ENCODE measurements at places on chromosomes 4 and X.

- DNase-seq: no peak
Measured at GRCh38 chrX:53678667-53679066, 7.9 kb downstream of the HUWE1 start.

DNA sequence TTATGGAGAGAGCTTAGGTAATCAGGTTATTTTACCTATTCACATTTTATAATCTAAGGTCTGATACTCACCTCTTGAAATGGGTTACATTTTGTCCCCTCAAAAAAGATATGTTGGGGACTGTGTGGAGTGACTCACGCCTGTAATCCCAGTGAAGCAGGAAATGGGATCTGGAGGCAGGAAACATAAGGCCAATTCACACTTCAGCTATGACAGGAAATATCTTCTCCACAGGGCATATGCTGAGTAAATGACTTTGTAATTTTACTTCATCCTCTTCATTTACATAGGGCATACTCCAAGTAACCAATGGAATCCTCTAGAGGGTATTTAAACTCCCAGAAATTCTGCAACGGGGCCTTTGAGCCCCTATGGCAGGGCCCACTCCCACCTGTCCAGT, 54.8 kb upstream of the ZMAT1 start:
- no peak for DNase-seq

DNA sequence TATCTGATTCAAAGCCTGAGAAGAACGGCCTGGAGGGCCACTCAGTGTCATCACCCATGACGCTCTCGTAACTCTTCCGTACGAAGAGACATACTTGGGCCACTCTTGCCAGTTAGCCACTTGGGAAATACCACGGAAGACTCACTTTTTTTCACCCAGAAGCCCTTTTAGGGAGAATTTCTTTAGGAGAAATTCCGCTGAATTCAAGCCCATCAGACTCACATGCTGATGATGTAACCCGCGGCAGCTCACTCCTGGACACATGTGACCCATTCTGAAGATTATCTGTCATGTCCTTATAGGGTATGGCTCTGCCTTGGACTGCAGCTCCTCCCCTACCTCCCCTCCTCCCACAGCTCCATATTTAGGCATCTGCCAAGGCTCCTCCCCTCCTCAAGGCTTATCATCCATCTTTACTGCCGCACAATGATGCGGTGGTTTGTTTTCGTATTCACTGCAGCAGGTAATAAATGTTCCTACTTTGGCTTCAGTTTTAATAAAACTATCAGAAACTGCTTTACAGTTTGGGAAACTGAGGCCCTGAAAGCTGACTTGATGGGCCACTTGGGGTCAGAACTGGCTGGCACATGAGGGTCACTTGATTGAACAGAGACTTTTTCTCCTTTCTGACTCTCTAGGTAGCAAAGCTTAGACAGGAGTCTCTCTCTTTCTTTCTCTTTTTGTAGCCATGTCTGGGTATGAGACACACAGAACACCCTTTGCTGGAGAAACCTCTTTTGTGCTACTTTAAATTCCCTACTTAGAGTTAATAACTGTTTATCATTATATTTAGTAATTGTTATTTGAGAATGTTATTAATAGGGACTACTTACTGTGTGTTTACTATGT, 42.1 kb downstream of the RHOH start:
- DNase-seq: peak; percentile 43

DNA sequence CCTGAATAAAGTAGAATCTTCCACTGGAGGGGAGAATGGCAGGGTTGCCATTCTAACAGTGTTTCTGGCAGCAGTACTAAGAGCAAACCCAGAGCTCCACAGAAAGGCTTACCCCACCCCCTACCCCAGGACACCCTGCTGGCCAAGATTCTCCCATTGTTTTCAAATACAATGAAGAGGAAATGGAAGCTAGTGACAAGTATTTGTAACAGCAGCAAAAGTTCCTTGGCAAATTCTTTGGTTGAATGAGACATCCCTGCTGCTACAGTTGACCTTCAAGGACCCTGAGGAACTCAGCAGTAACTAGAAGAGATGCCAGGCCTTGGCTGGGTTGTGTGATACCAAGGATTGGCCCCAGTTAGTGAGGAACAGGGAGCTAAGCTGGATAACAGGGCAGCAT, 124.2 kb upstream of the DGKK start:
- no peak for DNase-seq

DNA sequence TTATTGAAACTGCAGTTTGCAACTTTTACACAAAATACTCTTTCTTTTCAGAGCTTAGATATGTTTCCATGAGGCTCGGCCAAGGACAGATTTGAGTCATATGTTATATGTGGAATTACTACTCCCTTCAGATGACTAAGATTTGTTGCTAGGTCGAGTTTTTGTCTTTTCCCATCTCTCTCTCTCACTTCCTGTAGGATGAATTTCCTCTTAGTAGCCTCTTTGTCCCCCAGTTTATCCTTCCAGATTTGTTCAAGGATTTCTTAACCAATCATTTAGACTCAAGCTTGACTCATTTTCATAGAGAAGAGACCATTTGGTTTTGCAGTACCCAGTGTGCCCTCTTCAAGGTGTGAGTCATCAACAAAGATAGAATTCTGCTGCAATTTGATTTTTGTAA, 209.2 kb downstream of the GLUD2 start:
- DNase-seq: no peak

GRCh38 chr4:159481936-159482335, 379.1 kb downstream of the RAPGEF2 start:
- DNase-seq: no peak

DNA sequence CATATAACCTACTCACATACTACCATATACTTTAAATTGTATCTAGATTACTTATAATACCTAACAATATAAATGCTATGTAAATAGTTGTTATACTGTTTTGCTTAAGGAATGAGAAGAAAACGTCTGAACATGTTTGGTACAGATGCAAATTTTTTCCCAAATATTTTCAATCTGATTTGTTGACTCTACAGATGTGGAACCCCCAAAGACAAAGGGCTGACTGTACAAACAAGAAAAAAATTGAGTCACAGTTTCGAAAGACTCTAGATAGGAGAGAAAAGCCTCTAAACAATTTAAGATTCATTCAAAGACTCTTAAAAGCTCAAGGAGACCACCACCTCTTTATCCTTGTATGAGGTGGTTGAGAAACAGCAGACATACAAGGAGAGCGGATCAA, 142.8 kb downstream of the SLC7A11 start:
- no peak for DNase-seq

DNA sequence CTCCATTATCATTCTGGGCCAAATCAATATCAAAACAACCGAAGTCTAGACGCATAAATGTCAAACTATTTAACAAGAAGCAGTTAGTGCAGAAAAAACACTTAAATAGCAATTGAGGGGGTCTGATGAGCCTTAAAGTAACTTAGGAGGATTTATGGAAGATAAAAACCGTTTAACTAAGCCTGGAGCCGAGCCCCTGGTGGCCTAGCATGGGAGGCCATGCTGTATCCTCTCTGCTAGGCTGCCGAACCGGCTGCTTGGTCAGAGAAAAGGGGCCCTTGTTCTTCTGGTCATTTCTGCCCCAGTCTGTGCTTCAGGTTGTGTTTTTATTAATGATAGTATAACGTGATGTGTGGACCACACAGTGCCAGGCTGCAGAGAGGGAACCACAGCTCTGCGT, 72.4 kb downstream of the CPZ start:
- no peak for DNase-seq

GRCh38 chr4:31598639-31599038, 878.5 kb downstream of the PCDH7 start:
- DNase-seq: no peak

GRCh38 chr4:41319553-41319952, 62.8 kb downstream of the UCHL1 start:
- DNase-seq: no peak

DNA sequence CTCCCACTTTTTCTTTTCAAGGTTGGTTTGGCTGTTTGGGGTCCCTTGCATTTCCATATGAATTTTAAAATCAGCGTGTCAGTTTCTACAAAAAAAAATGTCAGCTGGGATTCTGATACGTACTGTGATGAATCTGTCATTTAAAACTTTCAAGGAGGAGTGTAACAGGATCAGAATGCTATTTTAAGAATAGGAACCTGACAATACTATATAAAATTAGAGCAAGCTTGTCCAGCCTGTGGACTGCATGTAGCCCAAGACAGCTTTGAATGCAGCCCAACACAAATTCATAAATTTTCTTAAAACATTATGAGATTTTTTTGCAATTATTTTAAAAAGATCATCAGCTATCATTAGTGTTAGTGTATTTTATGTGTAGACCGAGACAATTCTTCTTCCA, 56.5 kb downstream of the TMEM164 start:
- DNase-seq: no peak

DNA sequence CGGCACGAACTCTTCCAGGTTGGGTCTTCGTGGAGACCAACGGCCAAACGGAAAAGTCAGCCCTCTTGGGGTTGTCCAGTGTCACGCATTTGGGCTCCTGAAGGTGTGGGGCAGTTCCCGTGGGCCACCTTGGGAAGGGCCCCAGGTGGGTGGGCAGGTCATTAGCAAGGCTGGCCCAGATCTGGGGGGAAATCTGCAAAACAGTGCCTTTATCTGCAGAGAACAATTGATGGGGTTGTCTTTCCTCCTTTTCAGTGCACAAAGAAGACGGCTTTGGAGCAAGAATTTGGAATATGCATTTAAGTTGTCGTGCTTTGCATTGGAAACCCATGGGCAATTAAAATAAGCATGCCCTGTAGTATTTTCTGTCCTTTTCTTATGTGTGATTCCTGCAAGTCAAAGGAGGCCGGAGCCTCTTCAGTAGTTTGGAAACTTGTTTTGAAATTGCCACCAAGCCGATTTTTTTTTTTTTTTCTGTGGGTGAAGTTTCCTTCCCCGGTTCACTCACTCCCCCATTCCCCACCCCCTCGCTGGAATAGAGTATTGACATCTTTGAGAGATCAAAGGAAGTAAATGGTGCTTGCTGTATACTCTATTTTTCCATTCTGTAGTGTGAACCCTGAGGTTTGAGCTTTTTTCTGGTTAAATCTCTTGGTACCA, 9.8 kb downstream of the ZIC3 start:
- DNase-seq: no peak

DNA sequence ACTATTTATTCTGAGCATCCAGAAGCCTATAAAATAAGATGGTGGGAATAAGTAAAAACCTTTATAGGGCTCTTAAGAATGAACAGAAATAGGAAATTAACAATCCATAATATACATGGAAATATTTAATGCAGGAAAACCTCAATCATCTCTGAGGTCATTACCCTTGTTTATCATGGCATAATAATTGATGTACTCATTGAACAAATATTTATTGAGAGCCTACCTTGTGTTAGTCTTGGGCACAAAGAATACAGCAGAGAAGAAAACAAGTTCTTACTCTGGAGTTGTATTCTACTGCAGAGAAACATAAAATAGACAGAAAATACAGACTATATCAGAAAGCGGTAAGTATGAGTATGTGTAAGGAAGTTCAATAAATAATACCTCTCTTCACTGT, 167.2 kb downstream of the COX18 start:
- no peak for DNase-seq

DNA sequence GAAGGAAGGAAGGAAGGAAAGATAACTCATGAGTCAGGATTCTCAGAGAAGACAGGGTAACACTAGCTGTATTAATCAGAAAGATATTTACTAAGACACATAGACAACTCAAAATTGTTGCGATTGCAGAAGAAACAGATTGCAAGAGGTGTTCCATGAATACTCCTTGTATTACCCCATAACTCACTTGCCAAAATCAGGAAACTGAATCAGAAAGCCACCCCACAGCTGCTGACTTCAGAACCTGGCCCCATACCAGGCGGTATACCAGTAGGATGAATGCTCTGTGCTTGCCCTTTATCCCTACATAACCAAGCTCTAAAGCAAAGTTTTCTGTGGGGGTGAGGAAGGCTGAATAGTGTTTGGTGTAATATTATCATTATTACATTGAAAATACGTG, 468.5 kb downstream of the IQCM start:
- no peak for DNase-seq

DNA sequence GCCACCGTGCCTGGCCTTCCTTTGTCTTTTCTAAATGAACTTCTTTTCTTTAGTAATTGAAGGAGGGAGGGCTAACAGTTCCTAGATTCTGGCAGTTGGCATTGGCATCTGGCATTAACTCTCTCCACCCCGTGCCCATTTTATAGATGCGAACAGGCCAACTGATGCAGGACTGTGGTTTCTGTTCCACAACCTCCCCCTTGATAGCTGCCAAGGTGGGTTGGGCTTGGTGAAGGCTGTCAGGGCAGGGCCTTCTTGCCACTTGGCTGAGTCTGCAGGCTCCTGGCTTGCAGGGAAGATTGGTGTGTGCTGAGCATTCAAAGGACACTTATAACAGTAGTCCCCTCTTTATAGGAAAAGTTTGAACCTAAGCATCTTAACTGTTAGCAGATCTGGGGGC, 4.3 kb downstream of the SOWAHD start:
- DNase-seq: no peak

GRCh38 chrX:46991664-46992063, 79.4 kb downstream of the JADE3 start:
- no peak for DNase-seq

GRCh38 chr4:7161721-7162214, 30.6 kb upstream of the SORCS2 start:
- DNase-seq: no peak

DNA sequence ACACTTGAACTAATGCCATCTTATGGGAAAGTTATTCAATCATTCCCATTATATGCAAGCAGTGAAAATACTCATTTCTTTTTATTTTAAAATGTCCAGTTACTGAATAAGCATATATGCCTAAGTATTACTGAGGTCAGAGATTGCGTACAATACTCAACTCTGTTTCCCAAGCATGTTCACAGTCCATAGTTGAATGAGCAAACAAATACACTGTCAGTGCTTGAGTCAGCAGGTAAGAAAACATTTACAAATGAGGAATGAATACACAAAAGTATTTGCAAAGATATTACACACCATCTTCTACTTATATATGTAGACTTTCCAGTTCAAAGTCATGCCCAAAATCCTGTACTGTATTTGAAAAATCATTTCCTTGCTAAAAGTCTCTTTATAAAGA, 74.1 kb downstream of the TSPAN5 start:
- no peak for DNase-seq

GRCh38 chrX:37813570-37813969, 33.7 kb downstream of the CYBB start:
- DNase-seq: no peak

DNA sequence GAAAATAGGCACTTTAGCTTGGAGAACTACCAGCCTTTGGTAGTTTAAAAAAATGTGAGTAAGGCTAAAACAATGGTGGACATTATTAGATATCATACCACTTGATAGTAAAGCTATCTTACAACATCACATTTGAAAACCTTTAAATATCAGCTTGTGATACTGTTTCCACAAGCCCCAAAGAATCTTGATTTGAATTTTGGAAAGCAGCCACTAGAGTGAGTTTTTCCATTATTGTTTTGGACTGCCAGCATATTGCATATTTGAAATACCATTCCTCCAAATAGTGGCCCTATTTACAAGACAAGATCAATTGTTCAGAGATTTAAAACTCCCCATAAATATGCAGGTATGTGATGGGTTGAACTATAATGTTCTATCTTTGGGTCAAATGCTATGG, 303.0 kb upstream of the PRPS2 start:
- no peak for DNase-seq

DNA sequence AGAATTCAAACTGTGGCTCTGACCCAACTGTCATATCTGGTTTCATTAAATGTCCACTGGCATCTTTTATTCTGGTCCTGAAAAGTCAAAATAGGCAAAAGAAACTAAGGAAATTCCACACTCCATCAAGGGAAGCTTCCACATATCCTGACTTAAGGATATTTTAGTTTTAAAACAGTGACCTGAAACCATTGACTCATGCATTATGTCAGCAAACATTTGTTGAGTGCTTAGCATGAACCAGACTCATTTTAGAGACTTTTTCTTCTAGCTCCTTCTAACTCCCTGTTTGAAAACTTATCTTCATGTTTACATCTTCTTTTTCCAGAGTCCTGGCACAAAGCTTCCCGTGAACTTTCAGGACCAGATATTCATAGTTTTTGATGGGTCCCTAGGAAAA, 6.9 kb upstream of the CXCL1 start:
- no peak for DNase-seq
